ENCODE measurements at places on chromosomes 6 and 20. TPM values are rescaled to one million over a fixed set of nuclear protein-coding genes. Genes with fewer than 3 reads are reported as not detected.

- no peak for DNase-seq
These were observed 235.1 kb upstream of the ZNF217 start for GRCh38 chr20:53828682-53829254.

- DNase-seq, result no peak
These were observed 472 bp upstream of the EDN3 start for GRCh38 chr20:59299945-59300332.

DNA sequence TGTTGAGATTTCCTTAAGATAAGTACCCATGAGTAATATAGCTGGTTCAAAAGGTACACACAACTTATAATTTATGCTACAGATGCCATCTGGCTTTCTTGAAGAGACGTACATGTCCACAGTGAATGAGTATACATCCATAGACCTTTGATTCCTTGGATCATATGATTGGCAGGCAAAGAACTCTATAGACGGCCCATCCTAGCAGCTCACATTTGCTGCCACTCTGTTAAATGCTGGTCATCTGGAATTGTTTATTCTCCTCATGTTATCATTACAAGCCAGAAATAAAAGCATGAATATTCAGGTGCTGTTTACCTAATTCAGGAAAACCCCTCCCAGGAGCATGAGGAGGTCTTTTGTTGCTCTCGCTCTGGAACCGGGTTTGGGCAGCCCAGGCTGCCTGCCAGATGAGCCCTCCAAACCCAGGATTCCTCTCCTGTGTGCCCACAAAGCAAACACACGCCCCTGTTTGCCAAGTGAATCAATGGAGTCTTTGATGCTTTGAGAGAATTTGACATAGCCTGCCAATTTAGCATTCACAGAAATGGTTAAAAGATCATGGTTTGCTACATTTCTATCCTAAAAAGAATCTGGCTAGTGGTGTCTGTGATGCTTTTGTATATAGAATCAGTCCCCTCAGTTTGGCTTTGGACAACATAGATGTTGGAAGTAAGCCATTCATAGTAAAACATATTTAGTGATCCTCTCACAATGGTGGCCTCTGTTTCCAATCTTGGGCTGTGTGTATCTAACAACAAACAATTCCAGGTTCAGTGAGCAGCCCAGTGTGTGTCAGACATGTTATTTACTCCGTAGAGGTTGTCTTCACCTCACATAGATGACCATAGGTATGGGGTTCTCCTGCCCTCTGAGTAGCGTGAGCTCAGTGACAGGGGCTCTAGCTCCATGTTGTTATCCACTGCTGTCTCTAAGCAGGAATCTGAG is 17.5 kb upstream of the PLCG1 start:
- DNase-seq, result no peak

DNA sequence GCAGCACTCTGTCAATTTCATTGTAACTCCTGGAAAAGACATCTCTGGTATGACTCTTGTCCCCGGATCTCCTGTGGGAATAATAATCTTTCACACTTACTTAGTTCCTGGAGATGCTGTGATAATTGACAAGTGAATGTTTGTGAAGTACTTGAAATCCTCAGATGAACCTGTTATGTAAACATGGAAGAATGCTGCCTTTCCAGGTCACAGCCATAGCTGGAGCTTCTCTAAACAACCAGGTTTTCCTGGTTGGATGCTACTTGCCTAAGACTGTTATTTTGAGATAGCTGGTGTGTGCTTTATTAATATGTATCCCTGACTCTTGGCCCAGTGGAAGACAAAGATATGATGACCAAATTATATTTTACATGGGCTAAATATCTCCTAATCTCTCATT is 228.6 kb downstream of the KCNQ5 start:
- DNase-seq, result no peak

Gene RIPPLY2
- not detected for total RNA-seq

GRCh38 chr6:144654506-144654905 is 369.4 kb downstream of the UTRN start:
- DNase-seq, result no peak

GRCh38 chr6:84242265-84242664 is 14.8 kb upstream of the CEP162 start:
- DNase-seq, result no peak

- no peak for DNase-seq
These were observed 51.3 kb downstream of the CD109 start for GRCh38 chr6:73747289-73747688.

DNA sequence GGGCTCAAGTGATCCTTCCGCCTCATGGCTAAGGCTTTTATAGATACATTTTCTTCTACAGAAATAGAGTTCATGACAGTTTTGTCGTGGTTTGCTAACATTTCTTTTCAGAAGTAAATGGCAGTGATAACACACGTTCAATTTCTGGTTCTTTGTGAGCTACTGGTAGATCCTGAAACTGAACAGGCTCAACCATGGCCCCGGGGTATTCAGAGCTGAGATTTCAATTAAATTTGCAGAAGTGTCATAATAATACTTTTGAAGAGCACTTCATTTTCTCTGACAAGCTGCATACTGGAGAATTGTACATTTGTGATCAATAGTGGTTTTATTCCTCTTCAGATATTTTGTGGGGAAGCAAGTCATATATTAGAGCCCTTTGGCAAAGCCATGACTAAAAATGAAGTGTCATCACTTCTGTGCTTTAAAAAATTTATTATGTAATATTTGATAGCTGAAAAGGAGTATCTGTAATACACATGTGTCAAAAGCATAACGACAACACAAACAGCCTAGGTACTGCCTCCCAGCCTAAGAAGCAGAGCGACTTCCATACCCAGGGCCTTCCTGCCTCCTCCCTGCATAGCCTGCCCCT is 84.3 kb upstream of the SCP2D1 start:
- DNase-seq, result no peak

DNA sequence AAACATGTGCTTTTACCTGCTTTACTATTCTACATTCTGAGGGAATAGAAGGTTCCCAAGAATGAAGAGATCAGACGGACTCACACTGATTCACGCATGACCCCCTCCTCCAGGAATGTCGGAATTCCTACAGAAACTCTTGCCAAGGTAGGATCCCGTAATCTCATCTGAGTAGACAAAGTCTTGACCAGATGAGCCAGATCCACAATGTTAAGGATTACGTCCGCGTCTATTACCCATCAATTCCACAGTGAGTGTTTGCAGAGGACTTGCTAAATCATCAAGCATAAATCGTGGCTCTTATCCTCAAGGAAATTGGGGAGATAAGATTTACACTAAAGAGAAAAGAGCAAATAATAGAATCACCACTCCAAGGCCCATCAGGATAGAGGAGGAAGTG is 245.9 kb upstream of the FOXQ1 start:
- DNase-seq, result no peak

Gene IMPG1
- total RNA-seq, result not detected
